ENCODE measurements at places on chromosomes 16 and 17.

GRCh38 chr17:70493277-70493874 lies 324.0 kb downstream of the KCNJ2 start:
- no peak for DNase-seq

DNA sequence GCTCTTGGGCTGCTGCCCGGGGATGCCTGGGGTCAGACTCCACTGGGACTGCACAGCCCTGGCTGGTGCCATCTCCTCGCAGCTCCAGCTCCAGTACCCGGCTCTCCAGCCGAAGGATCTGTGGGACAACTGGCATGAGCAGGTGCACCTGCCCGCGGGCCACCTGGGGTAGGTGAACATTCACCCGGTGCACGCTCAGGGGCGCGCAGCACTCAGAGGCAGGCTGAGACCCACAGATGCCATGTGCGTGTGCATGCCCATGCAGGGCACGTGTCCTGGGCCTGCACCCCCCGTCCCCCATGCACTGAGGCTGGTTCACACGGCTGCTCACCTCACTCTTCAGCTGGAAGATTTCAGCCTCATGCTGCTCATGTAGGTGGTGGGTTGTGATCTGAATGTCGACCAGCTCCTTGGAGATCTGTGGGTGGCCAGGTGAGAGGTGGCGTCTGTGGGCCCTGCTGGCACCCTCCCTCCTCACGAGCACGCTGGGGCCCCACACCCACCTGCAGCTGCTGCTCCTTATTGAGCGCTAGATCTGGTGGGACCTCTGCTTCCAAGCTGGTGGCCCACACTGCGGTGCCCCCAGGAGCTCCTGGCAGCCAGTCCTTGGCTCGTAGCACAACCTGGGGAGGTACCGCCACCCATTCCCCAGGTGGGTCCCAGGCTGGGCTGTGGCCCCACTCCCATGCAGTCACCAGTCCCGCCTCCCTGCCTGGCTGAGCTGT lies 618 bp downstream of the CCDC78 start:
- no peak for DNase-seq

DNA sequence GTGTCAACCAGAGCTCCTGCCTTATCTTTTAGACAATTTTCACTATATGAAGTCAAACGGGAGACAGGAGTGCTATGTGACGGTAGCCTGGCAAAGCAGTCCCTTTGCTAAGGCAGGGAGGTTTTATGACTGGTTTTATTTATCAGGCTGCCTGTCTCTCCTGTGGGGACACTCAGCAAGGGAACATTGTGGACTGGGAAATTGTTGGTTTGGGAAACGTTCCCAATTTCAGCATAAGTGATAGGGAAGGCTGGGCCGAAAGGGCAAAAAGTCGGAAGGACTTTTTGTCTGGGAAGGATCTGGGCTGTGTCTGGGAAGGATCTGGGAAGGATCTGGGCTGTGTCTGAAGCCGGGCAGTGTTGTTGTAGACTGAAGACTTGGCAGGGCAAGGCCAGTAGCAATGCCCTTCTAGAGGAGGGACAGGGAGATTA lies 211.2 kb downstream of the PARN start:
- DNase-seq = no peak

- no peak for DNase-seq
These were observed 21.9 kb downstream of the DNAI2 start for GRCh38 chr17:74295625-74296547.

DNA sequence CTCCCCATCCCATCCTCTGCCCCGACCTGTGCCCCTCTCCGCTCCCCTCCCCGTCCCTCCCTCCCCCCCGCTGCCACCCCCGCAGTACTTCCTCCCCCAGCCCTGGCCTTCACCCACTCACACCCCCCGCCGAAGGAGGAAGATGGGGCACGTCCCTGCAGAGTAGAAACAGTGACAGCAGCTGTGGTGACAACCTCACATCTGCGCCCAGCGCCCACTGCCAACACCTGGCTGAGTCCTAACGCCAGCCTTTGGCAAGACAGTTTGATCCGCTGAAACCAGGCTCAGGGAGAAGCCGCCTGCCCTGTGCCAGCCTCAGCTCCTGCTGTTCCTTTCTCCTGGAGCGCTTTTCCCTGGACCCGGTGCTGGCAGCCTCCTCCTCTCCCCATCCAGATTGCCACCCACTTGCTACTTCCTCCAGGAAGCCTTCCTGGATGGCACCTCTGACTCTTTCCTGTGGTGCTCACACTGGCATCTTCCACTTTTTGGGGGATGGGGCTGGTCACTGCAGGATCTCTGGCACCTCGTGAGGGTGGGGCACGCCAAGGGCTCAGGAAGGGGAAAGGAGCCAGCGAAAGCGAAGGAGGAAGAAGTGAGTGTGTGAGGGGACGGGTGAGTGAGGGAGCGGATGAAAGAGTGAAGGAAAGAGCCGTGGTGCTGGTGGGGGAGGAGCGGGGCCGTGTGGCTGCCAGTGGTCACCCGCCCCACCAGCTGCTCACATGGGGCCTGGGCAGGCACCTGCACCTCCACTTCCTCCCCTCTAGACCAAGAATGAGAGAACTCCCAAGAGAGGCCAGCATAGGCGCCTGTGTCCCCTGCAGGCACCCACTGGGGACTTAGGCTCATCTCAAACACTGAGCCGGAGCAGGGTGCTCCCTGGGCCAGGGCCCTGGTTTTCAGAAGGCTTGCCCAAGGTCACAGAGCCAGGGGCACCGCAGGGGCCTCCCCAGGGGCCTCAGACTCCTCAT lies 27.0 kb downstream of the ZFPM1 start:
- DNase-seq = no peak

DNA sequence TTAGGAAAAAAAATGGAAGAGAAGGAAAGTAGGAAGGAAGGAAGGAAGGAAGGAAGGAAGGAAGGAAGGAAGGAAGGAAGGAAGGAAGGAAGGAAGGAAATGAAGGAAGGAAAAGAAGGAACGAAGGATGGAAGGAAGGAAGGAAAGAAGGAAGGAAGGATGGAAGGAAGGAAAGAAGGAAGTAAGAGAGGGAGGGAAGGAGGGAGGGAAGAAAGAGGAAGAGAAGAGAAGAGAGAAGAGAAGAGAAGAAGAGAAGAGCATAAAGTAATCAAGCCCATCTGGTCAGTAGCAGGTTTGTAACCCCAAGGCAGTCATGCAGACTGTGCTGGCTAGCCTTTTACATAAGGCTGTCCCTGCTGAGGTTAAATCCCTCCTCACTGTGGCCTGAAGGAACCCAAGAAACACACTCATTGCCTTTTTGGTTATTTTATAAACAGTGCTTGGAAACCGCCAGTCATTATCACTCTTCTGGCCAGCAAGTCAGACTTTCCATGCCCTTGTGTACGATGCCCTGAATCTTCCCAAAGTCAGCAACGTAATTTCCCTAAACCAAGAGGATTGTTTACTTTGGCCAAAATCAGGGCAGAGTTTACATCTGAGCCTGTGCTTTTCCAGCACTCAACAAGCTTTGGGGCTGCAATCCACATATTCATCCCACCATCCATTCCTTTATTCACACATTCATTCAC lies 409.6 kb upstream of the MAF start:
- no peak for DNase-seq

DNA sequence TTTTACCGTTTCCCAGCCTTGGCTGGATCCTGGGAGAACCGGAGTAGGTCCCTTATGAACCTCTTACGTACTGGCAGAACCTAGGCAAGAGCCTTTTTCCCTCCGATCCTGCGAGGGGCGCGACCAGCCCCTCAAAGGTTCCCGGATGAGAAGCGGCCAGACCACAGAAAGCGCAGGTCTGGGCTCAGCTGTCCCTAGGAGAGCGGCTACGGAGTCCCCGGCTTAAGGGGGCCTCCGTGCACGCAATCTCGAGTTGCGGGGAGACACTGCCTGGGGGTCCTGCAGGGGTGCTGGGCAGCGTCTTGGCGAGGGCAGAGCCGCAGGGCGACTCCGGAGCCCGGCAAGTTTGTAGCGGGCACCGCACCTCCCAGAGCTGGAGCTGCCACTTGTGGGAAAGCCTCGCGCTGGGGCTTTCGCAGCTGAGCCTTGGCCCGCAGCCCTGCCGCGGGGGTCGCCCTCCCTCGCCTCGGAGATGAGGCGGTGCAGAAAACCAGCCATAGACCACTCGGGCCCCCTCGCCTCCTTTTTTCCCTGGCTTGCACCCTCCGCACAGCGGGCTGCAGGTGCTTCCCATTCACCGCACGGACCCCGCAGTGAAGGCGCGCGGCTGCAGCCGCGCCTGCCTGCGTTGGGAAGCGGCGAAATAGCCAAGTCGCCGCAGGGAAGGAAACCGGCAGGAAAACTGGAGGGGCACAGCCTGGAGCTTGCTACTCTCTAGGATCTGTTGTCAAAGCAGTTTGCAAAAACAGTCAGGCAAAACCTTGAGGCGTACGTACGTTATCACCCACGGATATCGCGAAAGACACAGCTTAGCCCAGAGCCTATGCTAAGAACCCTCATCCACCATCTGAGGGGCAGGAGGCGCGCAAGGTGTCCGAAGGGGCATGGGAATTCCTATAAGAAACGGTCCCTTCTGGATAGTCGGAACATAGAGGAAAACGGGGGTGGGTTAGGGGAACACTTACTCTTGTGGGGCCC lies 834 bp downstream of the CDH8 start:
- no peak for DNase-seq

DNA sequence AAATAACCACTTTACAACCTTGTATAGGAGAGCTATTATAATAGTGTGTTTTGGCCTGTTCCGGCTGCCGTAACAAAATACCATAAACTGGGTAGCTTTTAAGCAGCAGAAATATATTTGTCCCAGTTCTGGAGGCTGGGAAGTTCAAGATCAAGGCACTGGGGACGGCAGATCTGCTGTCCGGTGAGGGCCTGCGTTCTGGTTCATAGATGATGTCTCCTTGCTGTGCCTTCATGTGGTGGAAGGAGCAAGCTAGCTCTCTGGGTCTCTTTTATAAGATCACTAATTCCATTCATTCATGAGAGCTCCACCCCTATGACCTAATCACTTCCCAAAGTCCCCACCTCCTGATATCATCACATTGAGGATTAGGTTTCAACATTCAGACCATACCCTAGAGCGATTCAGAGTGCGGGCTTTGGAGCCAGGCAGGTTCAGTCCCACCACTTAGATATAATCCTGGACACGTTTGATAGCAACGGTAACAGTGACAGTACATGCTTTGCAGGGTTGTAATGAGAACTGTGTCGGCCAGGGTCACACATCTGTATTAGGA lies 76.2 kb upstream of the ZFHX3 start:
- DNase-seq = no peak

DNA sequence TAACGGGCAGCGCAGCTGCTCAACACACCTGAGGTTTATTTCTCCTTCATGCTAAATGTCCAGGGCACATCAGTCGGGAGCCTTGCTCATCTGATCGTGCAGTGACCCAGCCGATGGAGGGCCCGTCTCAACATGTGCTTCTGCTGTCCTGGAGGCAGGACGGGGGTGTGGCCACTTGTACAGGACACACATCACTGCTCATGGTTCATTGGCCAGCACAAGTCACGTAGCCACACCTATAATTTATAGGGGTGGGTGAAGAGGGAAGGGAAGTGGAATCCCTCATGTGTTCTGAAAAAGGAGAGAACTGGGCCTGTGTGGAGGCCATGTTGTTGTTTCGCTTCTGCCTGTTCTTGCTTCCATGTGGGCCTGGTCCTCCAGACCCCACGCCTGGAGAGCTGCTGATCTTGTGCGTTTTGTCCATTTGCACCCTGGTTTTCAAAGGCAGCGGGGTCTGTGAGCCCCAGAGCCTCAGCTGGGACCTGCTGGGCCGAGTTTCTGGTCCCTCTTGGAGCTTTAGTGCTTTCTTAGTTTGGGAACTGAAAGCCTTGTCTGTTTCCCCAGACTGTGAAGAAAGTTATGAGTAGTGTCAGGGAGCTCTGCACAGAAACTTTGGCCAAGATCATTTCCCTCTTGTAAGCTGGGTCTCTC lies 60.5 kb downstream of the CMIP start:
- no peak for DNase-seq

- no peak for DNase-seq
These were observed 84.8 kb upstream of the PLEKHM1 start for GRCh38 chr17:45575126-45575885.

- DNase-seq = no peak
These were observed 53.8 kb downstream of the ZNRF1 start for GRCh38 chr16:75052481-75053202.

DNA sequence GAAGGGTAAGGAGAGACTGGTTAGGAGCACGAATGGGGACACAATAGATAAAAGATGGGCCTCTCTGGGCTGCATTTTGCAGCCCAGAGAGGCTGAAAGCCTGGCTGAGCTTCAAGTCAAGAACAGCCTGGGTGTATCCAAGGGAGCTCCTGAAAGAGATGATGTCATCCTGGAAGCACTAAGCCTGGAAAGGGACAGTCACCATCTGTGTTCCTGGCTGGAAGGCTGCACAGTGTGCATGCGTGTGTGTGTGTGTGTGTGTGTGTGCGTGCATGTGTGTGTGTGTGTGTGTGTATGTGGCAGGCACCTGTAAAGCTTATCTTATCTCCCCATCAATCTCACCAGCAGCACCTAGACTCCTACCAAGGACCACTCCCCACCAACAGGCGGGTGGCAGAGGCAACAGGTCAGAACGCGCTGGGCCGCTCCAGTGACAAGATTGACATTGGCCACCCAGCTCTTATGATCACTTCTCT lies 44.1 kb downstream of the COG7 start:
- no peak for DNase-seq

- DNase-seq = no peak
These were observed 496.9 kb upstream of the C16orf82 start for GRCh38 chr16:26569793-26570192.

DNA sequence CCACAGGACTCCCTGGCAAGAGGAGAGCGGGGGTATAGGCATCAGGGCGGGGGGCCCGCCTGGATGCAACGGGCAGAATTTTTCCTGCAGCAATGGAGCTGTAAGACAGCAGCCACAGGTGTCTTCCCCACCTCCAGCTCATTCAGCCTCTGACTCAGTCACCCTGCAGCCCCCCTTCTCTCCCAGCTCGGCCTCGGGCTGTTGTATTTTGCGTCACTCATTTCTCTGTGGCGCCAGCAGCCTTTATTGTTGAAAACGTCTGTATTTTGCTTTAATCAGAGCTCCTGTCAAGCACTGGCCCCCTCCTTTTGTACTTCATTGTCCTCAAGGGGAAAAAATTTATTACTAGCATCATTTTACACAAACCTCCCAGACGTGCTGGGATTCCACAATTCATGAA lies 117.7 kb downstream of the WSCD1 start:
- DNase-seq = no peak

DNA sequence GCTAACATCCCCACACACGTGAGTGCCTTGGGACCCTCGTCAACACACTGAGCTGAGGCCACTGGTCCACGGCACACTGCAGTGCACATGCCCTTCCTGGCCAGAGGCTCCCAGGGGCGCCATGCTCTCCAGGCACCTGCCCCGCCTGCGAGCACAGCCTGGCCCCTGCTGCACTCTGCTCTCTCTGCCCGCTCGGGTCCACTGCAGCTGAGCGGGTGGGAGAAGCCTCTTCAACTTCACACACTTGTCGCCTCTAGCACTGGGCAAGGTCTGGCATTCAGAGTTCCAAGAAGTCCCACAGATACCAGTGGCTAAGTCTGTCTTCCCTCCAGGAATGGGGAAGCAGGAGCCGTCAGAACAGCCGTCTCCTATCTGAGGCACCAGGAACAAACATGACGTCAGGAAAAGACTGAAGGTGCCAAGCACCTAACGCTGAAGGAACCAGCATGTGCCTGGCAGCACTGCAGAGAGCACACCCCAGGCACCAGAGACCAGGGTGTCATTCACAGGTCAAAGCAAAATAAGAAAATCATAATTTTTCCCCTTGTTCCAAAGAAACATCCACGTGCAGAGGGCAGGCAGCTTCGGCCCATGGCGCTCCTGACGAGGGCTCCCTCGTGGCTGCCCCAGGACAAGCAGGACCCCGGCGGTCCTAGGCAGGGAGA lies 82.9 kb downstream of the ZNF778 start:
- no peak for DNase-seq

All from activated T-helper 9 cell treated with anti-CD3 and anti-CD28 coated beads, Interleukin-2, amount 50 U/mL, for 16 hours (primary cell).